GM13977 (cell line): ENCODE measurements at places on chromosomes 12 and 14.

GRCh38 chr12:82565966-82566365 is 120.7 kb upstream of the TMTC2 start:
- no peak for DNase-seq

DNA sequence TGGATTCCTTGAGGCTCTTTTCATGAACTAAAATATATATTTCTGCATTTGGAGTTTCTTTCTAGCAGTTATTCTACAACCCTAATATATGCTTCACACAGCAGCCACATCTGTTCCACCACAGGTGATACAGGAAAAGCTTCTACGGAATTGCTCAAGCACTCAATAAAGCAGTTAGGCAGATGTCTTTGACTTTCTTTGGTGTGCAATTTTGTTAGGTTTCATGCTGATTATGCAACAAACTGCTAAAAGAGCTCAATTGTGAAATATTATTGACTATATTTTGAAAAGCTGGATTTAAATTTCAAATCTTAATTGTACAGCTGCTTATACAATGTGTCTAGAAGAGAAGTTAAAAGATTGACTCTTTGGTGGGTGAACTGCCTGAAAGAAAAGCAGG is 1055.6 kb upstream of the FBXO33 start:
- no peak for DNase-seq

DNA sequence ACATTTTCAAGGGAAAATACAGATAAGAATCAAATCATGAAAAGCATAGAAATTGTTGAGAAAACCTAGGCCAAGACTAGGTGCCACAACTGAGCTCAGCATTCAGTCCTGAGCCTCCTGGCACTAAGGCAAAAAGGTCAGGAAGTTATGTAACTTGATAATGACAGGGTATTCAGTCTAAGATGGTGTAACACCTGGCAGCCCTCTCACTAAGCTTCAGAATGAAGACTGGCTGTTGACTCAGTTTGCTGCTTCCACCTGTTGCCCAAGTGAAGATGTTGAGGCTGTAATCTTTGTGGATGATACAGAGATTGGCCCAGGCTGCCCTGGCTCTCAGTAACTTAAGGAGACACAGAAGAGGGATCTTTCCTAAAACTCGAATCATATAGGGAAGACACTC is 19.6 kb downstream of the PROX2 start:
- no peak for DNase-seq

GRCh38 chr14:53493320-53493719 is 340.2 kb upstream of the DDHD1 start:
- DNase-seq, result no peak

GRCh38 chr14:81805785-81806184 is 272.1 kb upstream of the SEL1L start:
- no peak for DNase-seq

DNA sequence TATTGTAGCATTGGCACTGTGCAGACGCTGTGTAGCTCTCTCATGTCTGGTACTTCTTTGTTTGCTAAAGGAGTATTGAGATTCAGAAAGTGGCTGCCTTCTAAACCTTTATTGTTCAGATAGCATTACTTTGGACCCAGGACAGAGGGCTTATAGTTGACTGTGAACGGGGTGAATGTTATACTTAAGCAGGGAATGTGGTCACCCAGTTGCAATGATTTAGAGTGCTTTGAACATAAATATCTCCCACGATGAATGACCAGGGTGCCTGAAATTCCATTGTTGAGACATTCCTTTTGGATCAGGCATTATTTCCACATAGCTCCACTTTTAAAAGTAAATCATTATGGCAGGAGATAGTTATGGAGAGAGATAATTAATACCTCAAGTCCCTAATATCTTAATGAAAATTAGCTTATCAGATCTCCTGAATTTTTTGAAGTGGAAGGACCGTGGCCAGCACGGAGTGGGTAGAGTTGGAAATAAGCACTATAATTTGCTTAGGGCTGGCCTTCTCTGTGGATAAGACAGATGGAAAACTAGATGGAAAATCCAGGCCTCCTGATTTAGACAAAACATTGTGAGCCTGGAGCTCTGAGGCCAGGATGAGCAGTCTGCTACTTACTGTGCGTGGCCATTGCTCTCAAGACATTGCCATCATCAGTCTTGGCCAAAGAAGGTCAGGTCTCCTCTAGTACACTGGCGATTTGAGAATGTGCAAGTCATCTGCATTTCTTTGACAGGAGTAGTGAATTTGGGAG is 114.5 kb downstream of the ETV6 start:
- no peak for DNase-seq

DNA sequence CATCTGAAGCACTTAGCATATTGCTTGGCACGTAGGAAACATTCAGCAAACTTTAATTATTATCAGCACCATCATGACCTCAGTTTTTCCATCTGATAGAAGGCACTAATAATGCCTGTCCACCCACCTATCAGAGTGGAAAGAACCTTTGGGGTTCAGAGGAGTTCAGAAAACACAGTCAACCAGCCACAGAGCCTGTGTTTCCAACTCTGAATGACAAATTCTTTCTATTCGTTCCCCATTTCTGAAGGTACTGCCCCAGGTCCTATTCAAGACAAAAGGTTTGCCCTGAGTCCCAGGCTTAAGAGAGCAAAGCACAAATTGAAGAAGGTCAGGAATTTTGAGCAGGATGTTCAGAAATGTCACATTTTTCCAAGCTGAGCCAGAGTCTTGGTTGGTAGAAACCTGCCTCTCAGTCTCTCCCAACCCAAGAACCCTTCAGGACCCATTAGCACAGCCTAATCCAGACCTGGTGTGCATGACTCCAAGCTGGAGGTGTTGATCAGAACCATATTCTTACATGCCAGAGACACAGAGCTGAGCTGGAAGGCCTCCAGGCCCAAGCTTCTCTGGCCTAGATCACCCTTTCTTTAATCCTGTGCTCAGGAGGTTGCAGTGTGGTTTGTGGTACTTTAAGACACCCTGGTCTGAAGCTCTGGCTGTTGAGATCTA is 114.4 kb downstream of the TBX5 start:
- no peak for DNase-seq

GRCh38 chr12:123945287-123946151 is 27.1 kb downstream of the CCDC92 start:
- no peak for DNase-seq

- DNase-seq, result no peak
These were observed 96.6 kb upstream of the SLC35F4 start for GRCh38 chr14:57962325-57963035.

DNA sequence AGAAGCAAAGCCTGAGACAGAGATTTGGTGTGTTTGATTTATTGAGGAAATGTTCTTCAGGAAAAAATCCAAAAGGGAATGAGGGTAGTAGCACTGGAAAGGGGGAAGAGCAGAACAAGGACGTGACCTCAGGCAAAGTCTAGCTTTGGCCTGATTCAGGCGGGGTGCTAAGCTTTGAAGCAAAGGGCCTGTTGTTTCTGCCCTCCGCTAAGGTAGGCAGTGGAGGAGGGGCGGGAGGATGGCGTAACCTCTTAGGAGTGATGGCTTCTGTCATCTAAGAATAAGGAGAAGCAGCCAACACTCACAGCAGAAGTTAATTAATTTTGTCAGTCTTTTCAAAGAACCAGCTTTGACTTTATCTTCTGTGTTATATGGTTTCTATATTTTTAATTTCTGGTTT is 20.4 kb downstream of the ABHD12B start:
- DNase-seq, result no peak

DNA sequence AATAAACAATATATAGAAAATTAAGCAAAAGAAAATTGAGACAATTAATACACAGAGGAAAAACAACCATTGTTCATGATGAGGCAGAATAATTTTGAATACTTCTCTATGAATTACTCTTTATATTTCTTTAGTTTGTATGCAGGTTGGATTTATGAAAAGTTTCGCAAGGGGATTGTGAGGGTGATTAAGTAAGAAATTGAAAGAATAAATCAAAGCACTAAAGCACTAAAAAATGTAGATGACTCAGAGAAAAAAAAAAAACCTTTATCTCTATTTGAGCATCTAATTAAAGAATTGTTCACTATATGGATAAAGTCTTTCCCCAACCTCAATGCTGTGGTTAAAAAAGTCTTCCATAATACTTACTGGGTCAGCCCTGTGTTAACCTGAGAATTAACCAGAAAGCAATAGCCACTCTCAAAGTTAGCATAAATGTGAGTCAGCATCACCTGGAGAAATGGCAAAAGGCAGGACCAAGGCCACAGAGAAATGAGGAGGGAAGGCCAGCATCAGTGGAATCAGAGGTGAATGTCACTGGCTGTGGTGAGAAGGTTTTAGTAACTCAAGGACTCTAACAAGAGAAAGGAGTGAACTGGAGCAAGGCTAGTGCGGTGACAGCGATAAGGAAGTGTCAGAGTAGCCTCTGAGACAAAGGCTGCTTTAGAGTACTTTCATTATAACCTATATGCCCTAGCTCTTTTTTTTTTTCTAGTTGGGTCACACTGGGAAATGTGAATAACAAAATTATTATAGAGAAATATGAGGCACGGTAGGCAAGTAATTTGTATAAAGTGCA is 310.4 kb downstream of the KCNC2 start:
- DNase-seq, result no peak

GRCh38 chr12:93163260-93164036 is 214.3 kb upstream of the NUDT4 start:
- DNase-seq, result no peak

DNA sequence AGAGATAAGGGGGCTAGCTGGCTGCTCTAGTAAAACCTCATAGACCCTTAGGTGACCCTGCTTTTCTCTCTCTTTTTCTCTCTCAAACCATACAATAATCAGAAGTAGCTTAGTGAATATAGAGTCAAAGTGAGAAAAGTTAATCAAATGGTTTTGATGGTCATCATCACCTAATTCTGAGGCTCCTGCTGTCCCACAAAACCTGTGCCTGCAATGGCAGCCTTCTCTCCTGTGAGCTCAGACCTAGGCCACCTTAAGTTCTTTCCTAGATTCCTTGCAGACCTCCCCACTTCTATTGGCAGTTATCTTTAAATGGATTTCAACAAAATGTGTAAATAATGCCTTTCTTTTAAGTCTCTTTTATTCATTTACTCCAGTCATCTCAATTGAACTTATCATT is 1.5 kb upstream of the RPAP3 start:
- DNase-seq, result no peak

- DNase-seq, result no peak
These were observed 8.7 kb downstream of the MTERF2 start for GRCh38 chr12:106978035-106978800.

DNA sequence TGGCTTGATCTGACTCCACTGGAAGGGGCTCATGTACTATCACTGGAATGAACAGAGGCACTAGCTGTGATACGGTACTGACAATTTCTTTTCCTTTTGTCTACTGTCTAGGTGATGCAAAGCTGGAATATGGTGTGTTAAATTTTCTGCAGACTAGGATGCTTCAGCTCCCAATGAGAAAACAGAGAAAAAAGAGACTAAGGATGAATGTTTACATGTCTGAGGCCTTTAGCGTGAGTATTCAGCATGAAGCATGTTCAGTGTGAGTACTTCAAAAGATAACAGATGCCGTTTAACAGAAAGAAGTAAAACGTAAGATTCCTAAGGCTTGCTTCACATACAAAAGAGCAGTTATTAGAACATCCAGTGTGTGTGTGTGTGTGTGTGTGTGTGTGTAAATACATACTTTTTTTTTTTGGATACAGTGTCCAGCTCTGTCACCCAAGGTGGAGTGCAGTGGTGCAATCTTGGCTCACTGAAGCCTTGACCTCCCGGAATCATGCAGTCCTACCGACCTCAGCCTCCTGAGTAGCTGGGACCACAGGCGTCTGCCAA is 92.3 kb upstream of the FERMT2 start:
- no peak for DNase-seq

DNA sequence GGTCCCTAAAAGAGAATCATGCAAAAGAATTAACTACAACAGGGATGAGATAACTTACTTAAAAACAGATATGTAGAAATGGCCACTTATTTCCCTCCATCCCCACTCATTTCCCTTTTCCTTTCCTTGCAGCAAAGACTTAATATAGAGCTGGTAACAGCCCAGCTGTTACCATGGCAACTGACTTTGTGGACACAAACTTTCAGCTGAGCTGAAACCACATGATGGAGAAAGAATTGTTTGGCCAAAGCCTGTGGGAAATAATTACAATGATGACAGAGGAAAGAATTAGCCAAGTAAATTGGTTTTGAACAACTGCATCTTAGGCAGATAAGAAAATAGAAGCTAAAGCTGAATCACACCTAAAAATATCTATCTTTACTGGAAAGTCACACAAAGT is 364.9 kb downstream of the GALC start:
- DNase-seq, result no peak

GRCh38 chr12:69112616-69113015 is 126.8 kb upstream of the CPSF6 start:
- no peak for DNase-seq

- no peak for DNase-seq
These were observed 83.9 kb downstream of the STXBP6 start for GRCh38 chr14:24965934-24966578.
